ENCODE measurements at places on chromosomes 7 and 10.

- DNase-seq: no peak
Observed at GRCh38 chr10:481628-482027, 207.8 kb downstream of the DIP2C start.

GRCh38 chr7:138226001-138226476 is 149.8 kb downstream of the AKR1D1 start:
- DNase-seq: no peak

GRCh38 chr10:129689671-129690071 is 222.6 kb downstream of the MGMT start:
- DNase-seq: no peak

GRCh38 chr7:156036153-156036552 is 223.9 kb upstream of the SHH start:
- no peak for DNase-seq

GRCh38 chr7:14851610-14852009 is 50.9 kb downstream of the DGKB start:
- no peak for DNase-seq

- DNase-seq: no peak
Observed at GRCh38 chr7:157554393-157555238, 217.8 kb downstream of the DNAJB6 start.

GRCh38 chr7:125618516-125618915 is 688.9 kb upstream of the POT1 start:
- no peak for DNase-seq

- DNase-seq: no peak
Observed at GRCh38 chr10:13120786-13121499, 21.0 kb downstream of the OPTN start.

DNA sequence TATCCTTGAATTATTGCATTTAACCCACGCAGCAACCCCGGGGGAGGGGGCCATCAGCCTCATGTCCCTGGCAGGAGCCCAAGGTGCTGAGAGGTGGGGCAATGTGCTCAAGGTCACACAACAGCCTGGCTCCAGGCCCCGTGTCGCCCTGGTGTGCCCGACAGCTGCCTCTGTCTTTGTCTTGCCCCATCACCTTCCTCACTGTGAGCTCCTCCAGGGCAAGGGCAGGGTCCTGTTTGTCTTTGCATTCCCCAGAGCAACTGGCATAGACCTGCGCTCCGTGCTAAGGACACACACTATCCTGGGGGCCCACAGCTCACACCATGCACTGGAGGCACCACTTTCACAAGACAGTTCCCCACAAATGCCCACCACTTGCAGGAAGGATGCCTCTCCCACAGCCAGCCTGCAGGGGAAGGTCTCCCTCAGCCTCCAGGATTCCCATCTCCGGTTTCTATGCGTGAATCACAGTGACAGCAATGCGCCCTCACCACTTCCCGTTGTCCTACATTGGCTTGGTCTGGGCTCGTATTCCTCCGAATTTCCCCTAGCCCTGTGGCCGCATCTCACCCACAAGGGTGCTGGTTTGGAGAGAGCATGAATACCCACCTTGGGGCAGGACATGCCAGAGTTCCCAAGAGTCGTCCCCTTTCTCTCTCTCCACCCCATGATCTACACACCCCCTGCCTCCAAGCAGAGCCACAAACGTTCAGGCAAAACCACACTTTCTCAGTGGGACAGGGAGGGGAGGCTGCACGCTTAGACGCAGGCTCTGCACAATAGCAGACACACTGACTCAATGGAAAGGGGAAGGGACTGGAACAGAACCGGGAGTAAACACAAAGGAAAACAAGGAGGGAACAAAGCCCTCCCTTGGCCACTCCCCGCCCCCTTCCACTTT is 10.3 kb downstream of the ITPRIP start:
- DNase-seq: no peak

DNA sequence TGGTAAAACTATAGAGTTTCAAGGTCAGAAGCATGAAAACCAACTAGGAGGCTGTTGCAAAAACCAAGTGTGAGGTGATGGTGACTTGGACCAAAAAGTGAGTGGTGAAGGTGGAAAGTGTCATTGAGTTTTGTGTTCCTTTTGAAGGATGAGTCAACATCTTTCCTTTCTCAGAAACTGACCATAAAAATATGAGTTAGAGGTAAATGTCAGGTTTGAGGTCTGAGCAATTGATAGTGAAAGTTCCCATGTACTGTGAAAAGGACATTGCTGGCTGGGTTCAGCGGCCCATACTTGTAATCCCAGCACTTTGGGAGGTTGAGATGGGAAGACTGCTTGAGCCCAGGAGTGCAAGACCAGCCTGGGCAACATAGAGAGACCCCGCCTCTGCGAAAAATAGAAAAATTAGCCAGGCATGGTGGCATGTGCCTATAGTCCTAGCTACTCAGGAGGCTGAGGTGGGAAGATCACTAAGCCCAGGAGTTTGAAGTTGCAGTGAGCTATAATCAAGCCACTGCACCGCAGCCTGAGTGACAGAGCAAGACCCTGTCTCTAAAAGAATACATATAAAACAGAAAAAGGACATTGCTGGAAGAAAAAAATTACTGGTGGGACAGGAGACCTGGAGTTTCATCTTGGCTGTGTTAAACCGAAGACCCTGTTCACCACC is 89.3 kb upstream of the ARID5B start:
- DNase-seq: no peak

DNA sequence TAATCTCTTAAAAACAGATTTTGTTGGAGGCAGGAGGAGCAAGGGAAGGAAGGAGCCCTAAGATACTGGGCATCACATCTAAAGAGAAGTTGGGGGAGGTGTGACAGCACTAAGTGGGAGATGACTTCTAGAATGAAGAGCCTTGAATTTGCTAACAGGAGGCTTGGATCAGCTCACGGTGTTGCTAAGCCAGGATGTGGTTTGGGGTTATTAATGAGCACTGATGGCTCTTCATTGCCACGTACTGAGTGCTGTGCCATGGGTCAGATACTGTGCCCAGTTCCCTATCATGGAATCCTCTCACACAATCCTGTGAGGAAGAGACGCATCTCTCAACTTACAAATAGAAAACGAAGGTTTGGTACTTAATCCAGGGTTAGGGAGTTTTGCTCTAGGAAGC is 78.5 kb downstream of the C7orf25 start:
- no peak for DNase-seq

GRCh38 chr7:71712653-71713180 is 580.8 kb downstream of the GALNT17 start:
- DNase-seq: no peak

DNA sequence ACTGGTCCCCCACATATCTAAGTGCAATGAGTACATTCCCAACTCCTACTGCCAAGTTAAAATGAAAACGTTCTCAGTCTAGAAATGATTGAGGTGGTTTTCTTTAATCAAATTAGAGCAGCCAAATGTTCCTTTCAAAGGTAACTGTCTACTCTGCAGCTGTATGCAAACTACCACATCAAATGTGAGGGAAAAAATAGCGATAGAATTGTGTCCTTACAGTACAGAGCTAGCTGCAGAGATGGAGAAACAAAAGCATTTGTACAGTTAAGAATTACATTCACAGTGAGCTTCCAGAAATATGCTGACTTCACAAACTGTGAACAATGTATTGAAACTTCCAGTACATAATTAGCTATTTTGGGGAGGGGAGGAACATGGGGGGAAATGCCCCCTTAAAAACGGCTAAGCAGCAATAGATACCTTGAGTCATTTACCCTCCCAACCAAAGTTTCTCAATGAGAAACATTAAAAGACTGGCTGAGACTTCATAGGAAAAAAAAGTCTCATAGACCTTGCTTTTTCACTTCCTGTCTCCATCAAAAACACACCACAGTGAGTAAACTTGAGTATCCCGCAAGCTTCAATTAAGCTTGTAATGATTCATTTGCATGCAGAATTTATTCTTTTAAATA is 22.9 kb downstream of the CDK6 start:
- DNase-seq: no peak

GRCh38 chr7:69211336-69211735 is 386.9 kb upstream of the AUTS2 start:
- no peak for DNase-seq

- peak; percentile 13 for DNase-seq
Observed at GRCh38 chr7:102992938-102993717, 80.3 kb downstream of the LRRC17 start.

- peak; percentile 89 for DNase-seq
Observed at GRCh38 chr7:95472581-95473161, 13.1 kb upstream of the ASB4 start.

GRCh38 chr7:23022851-23023250 is 8.9 kb upstream of the HYCC1 start:
- no peak for DNase-seq

DNA sequence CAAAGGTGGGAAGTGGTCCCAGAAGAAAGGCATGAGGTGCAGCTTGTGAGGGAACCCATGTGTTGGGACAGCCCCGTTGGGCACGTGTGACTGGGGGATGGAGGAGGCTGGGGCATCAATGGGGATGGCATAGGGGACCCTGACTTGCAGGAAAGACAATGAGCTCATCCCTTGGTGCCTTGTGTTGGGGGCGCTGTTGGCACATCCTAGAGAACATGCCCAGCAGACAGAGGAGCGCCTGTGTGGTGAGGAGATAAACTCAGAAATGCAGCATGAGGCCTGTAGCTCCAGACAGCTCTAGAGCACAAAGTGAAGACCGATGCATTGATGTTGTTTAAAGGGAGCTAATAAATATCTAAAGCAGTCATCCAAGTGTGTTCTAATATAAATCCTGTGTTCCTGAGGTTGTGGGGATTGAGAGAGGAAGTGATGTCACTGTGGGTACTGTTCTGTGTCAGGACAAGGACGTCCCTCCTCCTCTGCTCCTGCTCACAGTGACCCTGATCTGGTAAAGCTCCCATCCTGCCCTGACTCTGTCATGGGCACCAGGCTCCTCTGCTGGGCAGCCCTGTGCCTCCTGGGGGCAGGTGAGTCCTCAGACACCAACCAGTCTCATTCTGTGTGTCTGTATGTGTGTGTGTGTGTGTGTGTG is 126.1 kb upstream of the PRSS58 start:
- no peak for DNase-seq

Data from ACHN (cell line).